ENCODE measurements at places on chromosomes 7 and 10.

- DNase-seq = no peak
Measured at GRCh38 chr7:115198143-115198542, 276.2 kb downstream of the MDFIC start.

DNA sequence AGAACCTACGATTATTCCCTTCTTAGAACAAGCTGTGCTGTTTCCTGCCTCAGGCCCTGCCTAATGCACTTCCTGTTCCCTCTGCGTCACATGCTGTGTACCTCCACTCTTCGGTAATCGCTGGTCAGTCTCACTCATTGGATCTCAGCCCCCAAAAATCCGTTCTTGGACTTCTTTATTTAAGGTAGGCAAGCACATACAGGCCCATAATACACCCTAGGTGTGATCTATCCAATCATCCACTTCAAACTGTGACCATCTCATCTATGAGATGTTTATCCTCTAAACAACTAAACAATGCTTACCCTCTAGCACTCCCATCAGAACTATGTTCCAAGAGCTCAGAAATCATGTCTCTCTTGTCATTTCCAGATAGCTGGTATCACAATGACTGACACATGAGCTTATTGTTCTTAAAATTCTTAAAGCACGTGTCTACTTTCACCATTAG, 83.9 kb downstream of the CADPS2 start:
- no peak for DNase-seq

- no peak for DNase-seq
Measured at GRCh38 chr7:729140-730000, 2.3 kb upstream of the PRKAR1B start.

- DNase-seq = no peak
Measured at GRCh38 chr7:111184987-111185386, 94.1 kb downstream of the LRRN3 start.

DNA sequence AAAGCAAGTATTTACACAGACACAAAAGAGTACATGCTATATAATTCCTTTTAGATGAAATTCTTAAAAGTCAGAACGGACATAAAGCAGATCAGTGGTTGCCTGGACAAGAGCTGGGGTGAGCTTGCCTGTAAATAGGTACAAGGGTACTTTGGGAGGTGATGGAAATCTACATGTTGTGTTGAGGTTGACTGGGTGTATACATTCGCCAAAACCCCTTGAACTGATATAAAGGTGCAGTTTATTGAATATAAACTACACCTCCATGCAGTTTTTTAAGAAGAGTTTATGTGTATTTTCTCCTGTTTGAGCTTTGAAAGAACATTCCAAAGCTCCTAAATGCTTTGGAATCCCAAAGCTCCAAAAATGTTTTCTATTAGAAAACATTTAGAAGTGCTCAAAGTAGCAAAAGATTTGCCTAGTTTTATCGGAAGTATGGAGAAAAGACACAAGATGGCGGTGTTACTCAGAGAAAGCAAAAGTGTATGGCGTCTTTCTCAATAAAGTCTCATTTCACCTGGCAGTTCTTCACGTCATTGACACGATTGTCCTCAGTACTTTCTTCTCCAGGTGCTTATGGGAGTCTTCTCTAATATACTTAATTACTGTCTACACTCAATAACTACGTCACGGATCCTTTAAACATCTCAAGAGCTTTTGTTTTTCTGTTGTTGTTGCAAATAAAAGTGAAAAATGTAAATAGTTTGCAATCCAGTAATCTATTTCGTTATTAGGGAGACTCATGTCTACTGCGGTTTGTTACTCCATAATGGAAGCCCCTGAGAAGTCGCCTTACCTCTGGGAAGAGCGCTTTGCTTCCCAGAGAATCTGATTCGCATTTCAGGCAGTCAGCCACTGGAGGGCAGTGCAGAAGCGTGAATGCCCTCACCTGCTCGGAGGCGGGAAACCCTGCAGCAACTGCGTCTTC, 14.7 kb upstream of the SEC61G start:
- DNase-seq = peak; percentile 76

DNA sequence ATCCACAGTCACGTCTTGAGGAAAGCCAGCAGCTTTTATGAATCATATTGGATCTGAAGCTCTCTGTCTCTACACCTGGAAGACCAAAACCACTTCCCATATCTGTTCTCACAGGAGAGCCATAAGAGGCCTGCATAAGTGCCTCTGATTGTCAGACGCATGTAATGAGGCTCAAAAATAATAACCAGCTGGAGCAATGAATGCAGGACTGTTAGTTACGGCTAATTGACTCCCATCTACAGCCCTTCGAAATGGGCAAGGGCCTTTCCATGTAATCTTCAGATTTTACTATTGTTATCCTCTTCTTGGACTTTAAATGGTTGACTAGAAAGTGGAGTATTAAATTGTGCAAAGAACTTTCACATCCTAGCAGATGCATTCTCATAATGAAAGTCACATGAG, 4.4 kb upstream of the SEMA3C start:
- no peak for DNase-seq

- no peak for DNase-seq
Measured at GRCh38 chr10:82668221-82668895, 793.4 kb downstream of the NRG3 start.

DNA sequence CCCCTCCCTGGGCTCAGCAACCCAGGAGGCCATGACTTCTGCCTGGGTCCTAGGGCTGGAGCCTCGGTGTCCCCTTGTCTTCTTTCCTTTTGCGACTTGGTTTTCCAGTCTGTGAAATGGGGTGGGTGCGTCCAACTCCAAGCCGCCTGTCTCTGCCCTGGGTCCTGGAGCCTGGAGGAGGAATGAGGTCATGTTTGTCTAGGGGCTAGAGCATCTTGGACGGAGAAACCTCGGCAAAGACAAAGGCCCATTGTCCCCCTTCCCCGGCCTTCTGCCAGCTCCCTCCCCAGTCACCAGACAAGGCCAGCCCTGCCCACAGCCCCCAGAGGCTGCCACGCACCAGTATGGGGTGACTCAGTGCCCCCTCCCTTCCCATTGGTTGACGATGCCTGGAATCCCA, 39.8 kb upstream of the ELN start:
- DNase-seq = no peak

All from stimulated activated effector memory CD8-positive, alpha-beta T cell treated with anti-CD3 and anti-CD28 coated beads, Interleukin-12 subunit alpha, Interleukin-12 subunit beta, amount 100 ng/mL, for 72 hours (primary cell).